ENCODE measurements at places on chromosomes 16 and 17.

GRCh38 chr16:89522287-89522686 is 14.1 kb downstream of the SPG7 start:
- DNase-seq = no peak

GRCh38 chr17:50238601-50239280 is 35.5 kb upstream of the TMEM92 start:
- peak; percentile 23 for DNase-seq

GRCh38 chr17:951325-952132 is 28.0 kb downstream of the NXN start:
- DNase-seq = peak; percentile 94

DNA sequence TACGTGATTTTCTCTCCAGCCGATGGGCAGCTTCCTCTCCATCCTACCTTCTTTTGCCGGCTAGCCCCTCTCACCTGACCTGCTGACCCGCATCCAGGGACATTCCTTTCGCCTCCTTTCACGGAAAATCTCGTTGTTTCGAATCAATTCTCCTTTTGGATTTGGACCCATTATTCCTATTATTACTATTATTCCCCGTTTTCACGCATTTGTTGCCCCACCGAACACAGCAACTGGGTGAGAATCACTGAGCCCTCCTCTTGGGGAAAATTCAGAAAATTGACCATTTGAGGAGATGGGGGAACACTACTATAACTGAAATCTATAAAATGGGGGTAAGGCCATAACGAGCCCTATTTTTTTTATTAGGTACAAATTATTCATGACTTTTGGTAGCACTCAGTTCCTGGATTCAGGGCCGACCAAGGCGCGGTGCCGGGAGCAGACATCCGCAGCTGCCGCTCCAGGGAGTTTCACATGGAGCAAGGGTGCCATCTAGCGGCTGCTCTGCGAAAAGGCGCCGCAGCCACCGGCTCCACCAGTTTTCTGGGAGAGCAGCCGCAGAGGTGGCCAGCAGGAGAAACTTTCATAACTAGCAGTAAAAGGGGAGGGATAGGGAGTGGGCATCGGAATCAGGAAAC is 3.3 kb upstream of the HOXB8 start:
- peak; percentile 78 for DNase-seq

DNA sequence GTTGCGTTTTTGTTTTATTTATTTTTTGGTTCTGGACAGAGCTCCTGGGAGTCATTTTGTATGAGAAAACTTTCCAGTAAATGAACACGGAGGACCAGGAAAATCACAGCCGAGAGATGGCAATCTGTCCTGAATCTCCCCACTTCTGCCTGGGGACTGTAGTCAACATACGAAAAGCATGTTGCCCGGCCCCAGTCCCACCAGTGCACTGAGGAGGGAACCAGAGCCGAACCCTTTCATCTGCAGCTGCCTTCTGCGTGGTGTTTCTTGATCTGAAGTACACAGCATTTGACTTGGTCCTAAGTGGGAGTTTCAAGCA is 18.9 kb downstream of the SNX11 start:
- DNase-seq = no peak

DNA sequence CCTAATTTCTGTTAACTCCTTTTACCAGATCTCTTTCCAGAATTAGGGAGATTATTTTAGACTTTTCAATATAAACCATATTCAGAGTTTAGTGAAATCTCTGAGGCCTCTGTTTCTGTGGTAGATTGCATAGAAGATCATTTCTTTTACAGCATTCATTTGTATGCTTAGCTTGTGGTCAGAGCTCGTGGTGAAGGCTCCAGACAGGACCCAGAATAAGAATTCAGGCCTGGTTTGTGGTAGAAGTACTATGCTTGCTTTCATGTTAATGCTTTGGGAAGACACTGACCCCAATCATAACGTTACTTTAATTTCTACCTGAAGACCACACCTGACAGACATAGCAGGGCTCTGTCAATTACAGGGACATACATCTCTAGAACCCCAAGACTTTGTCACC is 258.1 kb downstream of the FTO start:
- no peak for DNase-seq

DNA sequence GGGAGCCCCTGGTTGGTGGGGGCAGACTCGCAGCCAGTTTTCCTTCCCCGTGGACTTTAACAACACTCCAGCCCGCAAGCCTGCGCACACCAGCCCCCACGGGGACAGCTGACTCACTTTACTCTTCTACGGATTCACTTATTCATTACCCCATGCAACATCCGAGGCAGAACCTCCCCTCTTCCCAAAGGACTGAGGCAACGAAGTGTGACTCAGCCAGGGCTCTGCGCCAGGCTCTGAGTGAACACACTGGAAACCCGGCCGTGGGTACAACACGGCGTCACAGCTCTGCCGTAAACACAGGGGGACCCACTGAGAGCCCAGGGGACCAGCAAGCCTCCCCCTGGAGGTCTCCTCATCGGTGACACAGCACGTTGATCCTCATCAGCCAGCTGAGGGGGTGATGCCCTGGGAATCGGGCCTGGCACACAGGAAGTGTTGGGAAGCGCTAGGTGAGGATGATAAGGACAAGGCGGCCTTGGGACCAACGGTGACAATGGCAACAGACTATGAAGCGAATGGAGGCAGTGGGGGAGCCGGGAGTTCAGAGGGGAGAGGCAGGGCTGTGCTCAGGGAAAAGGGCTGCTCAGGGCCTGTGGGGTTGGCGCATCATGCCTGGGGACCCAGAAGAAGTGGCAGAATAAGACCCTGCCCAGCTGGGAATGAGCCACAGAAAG is 14.6 kb downstream of the COTL1 start:
- DNase-seq = peak; percentile 92

DNA sequence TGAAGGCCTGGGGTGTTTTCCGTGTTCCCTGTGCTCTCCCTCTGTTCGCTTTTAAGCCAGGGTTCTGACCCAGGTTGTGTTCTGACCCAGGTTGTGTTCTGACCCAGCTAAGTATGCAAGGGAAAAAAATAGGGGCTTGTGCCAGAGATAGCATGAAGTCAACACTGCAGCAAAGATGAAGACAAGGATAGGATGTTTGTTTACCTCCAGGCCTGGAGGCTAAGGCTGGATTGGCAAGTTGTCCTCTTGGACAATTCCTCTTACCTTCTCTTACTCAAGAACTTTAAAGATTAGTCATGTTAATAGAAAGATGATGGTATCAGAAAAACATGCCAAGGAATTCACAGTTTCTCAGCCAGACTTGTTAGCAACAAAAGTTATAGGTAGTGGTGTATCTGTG is 19.4 kb downstream of the LYRM9 start:
- no peak for DNase-seq

DNA sequence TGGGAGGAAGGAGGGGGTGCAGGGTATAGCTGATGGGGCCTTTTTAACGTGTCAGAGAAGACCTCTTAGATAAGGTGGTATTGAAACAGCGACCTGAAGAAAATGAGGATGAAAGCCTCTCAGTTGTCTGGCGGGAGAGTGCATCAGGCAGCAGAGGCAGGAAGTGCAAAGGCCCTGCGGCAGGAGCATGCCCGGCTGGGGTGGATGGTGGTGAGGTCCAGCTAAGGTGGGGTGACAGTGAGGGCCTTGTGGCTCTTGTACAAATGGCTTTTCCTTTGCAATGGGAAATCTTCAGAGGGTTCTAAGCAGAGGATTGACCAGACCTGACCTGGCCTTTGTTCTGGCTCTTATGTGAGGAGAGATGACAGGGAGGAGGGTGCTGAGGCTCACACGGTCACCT is 11.4 kb downstream of the MMP15 start:
- DNase-seq = no peak

GRCh38 chr17:71703701-71704100 is 417.1 kb upstream of the SOX9 start:
- DNase-seq = no peak

DNA sequence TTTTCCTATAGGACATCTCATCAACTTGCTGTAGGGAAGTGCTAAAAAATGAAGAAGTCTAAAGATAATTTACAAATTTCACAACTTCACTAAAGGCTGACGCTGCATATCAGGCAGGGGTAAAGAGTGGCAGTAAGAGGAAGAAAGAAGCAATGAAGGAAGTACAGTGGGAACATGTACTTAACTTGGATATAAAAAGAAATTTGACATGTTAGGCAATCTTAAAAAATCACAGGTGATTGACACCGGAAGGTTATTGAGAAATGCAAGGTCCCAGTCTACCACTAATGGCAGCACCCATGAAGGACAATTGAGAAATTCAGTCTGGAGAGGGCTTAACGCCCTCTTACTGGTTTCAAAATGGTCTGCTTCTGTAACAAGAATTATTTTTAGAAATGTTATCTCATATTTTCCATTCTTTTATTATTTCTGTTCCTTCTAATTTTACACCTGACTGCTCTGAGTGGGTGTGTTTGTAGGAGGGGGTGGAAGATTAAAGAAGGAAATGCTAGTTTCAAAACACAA is 358.1 kb downstream of the KCNJ2 start:
- DNase-seq = no peak

DNA sequence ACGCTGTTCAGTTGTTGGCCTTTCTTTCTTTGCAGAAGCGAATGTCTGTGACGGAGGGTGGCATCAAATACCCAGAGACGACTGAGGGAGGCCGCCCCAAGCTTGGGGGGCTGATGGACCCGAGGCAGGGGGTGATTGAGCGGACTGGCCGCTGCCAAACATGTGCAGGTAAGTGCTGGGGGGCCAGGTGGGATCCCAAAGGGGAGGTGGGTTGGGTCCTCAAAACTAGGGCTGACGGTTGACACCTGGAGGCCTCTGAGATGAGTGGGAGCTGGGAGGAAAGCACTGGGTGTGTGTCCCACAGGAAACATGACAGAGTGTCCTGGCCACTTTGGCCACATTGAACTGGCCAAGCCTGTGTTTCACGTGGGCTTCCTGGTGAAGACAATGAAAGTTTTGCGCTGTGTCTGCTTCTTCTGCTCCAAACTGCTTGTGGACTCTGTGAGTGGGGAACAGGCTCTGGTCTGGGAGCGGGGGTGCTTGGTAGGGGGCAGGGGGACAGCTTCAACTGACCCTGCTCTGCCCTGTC is 11.8 kb downstream of the POLR2A start:
- no peak for DNase-seq

GRCh38 chr17:79019632-79020584 is 4.1 kb upstream of the C1QTNF1 start:
- DNase-seq = peak; percentile 60

DNA sequence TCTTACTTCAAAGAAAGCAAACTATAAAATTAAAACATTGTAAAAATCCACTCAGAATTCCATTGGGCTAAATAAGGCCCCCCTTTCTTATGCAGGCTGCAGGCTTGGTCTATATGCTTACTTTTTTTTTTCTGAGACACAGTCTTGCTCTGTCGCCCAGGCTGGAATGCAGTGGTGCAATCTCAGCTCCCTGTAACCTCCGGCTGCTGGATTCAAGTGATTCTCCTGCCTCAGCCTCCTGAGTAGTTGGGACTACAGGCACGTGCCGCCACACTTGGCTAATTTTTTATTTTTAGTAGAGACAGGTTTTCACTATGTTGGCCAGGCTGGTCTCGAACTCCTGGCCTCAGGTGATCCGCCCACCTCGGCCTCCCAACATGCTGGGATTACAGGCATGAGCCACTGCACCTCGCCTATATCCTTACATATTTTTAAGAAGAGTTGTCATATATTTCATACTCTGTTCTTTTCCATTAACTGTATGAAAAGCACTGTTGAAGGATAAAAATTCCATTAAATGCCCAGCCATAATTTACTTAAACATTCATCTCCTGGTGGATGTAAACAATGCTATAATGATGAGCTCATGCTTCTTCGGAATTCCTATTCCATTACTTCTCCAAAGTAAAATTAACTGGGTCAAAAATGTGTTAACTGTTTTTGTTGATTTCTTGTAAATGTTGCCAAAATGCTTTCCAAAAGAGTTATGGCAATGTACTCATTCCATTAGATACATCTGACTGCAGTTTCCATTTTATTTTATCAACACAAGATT is 17.8 kb downstream of the SNN start:
- DNase-seq = no peak

- DNase-seq = peak; percentile 92
These were observed 2.8 kb upstream of the MATCAP1 start for GRCh38 chr16:67186550-67186950.

GRCh38 chr16:80263181-80263823 is 277.5 kb upstream of the DYNLRB2 start:
- no peak for DNase-seq

- no peak for DNase-seq
These were observed 66.9 kb downstream of the TBX4 start for GRCh38 chr17:61519139-61519538.

- no peak for DNase-seq
These were observed 7.3 kb downstream of the ADGRG5 start for GRCh38 chr16:57549730-57550129.

DNA sequence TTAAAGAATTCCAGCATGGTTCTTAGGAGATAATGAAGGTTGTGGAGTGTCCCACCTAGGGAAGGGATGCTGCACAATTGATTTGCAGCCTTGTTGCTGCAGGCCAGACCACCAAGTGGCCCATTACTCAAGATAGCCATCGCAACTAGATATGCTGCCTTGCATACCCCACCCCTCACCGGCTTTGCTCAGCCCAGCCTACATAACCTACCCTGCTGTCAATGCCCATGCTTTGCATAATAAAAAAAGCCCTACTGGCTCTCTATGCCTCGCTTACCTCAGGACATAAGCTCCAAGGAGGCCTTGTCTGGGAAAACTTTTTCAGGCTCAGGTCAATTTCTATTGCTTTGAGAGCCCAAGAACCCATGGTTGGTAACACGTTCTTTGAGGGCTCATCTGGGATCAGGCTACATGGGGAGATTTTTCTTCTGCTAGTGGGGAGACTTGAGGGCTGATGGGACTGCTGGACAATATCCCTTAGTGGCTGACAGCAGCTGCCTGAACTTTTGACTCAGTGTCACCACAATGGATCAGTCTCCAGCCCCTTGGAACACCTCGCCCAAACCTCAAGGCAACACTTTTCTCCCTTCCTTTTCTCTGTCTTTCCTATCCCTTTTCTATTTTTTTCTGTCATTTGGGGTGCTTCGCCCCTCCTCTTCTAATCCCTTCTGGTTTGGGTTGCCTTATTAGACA is 38.3 kb downstream of the SCPEP1 start:
- no peak for DNase-seq

GRCh38 chr17:6261466-6261865 is 173.5 kb downstream of the AIPL1 start:
- DNase-seq = no peak

DNA sequence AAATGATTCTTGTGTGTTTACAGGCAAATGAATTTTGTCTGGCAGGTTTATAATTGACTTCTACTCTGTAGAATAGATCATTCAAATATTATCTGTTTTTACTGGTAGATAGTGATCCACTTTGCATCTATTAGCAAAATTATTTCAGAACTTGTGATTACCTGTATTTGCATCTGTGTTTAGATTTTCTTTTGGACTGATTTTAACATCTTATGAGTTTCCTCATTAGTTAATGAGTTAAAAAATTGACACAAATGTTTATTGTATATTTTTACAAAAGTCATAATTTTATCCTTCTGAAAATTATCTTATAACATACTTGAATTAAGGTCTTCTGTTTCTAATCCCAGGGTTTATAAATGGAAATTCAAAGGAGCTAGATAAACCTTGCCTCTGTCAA is 132.0 kb upstream of the KCNJ16 start:
- no peak for DNase-seq
